Esophagus mucosa (tissue), 1 donor: ENCODE measurements at places on chromosomes 7 and 10. TPM values are rescaled to one million over a fixed set of nuclear protein-coding genes. Genes with fewer than 3 reads are reported as not detected.

Gene GRM3
- total RNA-seq = not detected

Gene CNPY4
- total RNA-seq = 3.4 TPM

Gene NRCAM
- total RNA-seq = 10.9 TPM

Gene EIF3B
- total RNA-seq = 119 TPM

Gene KEL
- total RNA-seq = 0.32 TPM

Gene NPSR1
- not detected for total RNA-seq

Gene BUD31
- total RNA-seq = 98.9 TPM

Gene GPRIN2
- 4.5 TPM for total RNA-seq

Gene GIMAP8
- total RNA-seq = 1.6 TPM

Gene DLX5
- total RNA-seq = 3.5 TPM

Gene FAM24B
- total RNA-seq = 2.0 TPM

Gene NSUN5
- 22.1 TPM for total RNA-seq

Gene OR13A1
- total RNA-seq = 0.32 TPM

Gene CYP26A1
- not detected for total RNA-seq

Gene SMIM30
- total RNA-seq = 27.3 TPM

Gene LRRC18
- not detected for total RNA-seq

Gene ITGB1
- 102 TPM for total RNA-seq

Gene EGR2
- total RNA-seq = 0.96 TPM

Gene MCM10
- total RNA-seq = 5.9 TPM

Gene AS3MT
- 0.12 TPM for total RNA-seq

Gene GJD4
- total RNA-seq = not detected

Gene ZNF239
- 0.64 TPM for total RNA-seq

Gene MSMB
- 0.64 TPM for total RNA-seq

Gene RADIL
- 0.20 TPM for total RNA-seq

Gene NPFFR1
- 0.04 TPM for total RNA-seq

Gene WNT8B
- total RNA-seq = not detected

Gene FGL2
- 1.6 TPM for total RNA-seq

Gene AGBL3
- total RNA-seq = 0.84 TPM

Gene EBF3
- 0.44 TPM for total RNA-seq
